ENCODE measurements at places on chromosomes 11 and 22. TPM values are rescaled to one million over a fixed set of nuclear protein-coding genes. Genes with fewer than 3 reads are reported as not detected.

- DNase-seq, result no peak
- no peaks in the 10 kb centered on the region for H3K27me3 ChIP-seq
These were observed 15.3 kb downstream of the RCOR2 start for GRCh38 chr11:63901660-63902059.

- no peaks in the 10 kb centered on the region for H3K4me1 ChIP-seq
- H3K36me3 ChIP-seq, result no peaks in the 10 kb centered on the region
- H3K27ac ChIP-seq, result no peak overlapping the region
- no peak overlapping the region for H3K4me3 ChIP-seq
- no peaks in the 10 kb centered on the region for H3K27me3 ChIP-seq
These were observed 52.0 kb downstream of the KIRREL3 start for GRCh38 chr11:126948563-126948962.

Gene FGF3
- total RNA-seq, result not detected

DNA sequence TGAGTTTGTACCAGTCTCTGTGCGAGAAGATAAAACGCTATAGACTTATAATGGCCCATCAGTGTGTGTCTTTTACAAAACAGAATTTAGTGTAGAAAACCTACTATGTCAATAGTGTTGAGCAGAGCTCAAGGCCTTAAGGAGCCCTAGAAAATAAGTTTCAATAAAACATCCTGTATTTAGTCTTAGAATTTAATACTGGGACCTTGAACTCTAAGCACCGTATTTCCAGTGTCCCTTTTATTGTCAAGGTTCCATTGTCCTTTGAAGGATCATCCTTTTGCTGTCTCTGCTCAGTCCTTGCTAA is 16.6 kb downstream of the CDC45 start:
- no peak overlapping the region for H3K4me3 ChIP-seq
- H3K36me3 ChIP-seq, result peaks cover 46% of the 10 kb centered on the region
- no peaks in the 10 kb centered on the region for H3K27me3 ChIP-seq
- no peak for DNase-seq
- no peak overlapping the region for H3K27ac ChIP-seq
- peaks cover 12% of the 10 kb centered on the region for H3K4me1 ChIP-seq

DNA sequence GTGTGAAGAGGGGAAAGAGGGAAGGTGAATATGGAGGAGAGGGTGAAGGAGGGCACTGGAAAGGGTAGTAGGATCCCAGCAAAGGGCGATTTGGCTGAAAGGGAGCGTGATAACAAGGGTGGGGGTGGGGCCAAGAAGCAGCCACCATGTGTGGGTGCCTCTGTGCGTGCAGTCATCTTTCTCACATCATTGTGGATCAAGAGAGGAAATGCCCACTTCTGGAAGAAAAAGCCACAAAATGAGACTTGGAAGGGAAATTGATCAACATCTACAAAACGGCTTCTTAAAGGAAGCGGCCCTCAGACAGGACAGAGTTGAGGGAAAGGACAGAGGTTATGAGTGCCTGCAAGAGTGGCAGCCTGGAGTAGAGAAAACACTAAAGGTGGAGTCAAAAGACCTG is 1.2 kb upstream of the CXCR5 start:
- H3K27me3 ChIP-seq, result no peaks in the 10 kb centered on the region
- peaks cover 78% of the 10 kb centered on the region for H3K4me1 ChIP-seq
- H3K4me3 ChIP-seq, result peak overlapping the region; percentile 26
- peak overlapping the region; percentile 90 for H3K27ac ChIP-seq

GRCh38 chr11:5881756-5882155 is 1.3 kb downstream of the OR52E4 start:
- no peak for DNase-seq
- H3K27me3 ChIP-seq, result peaks cover 22% of the 10 kb centered on the region
- no peak overlapping the region for H3K27ac ChIP-seq
- no peaks in the 10 kb centered on the region for H3K36me3 ChIP-seq
- no peaks in the 10 kb centered on the region for H3K4me1 ChIP-seq
- no peak overlapping the region for H3K4me3 ChIP-seq

DNA sequence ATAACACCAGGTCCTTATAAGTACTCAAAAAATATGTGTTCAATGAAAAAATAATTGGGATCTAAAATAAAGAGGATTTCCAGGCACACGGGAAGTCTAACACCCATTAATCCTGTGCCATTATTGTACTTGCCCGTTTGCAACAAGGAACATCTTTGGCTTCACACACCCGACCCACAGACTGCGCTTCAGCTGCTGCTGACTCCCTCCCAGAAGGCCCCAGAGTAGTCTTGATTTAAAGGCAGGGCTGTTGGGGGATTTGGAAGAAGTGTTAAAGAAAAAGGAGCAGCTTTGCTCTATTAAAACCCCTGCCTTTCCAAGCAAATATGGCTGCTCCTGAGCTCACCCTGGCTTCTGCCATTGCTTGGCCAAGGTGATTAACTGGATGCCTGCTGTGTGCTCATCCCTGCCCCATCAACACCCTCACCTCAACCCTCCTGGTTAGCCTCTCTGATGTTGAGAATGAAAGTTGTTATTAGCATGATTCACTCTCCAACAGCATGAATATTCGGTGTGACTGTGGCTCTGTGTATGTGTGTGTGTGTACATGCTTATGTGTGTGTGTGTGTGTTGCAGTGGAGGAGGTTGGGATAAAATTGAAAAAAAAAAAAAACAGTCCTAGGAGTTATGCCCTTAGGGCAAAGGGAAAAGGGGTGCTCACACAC is 76.1 kb downstream of the KIRREL3 start:
- DNase-seq, result no peak
- no peaks in the 10 kb centered on the region for H3K4me1 ChIP-seq
- H3K36me3 ChIP-seq, result no peaks in the 10 kb centered on the region
- peaks cover 7% of the 10 kb centered on the region for H3K27me3 ChIP-seq
- H3K4me3 ChIP-seq, result no peak overlapping the region
- H3K27ac ChIP-seq, result no peak overlapping the region

- H3K36me3 ChIP-seq, result no peaks in the 10 kb centered on the region
- H3K4me1 ChIP-seq, result no peaks in the 10 kb centered on the region
- no peak overlapping the region for H3K4me3 ChIP-seq
- no peak overlapping the region for H3K27ac ChIP-seq
- no peak for DNase-seq
These were observed 563.0 kb downstream of the MIAT start for GRCh38 chr22:27220339-27220738.

- DNase-seq, result no peak
- H3K27ac ChIP-seq, result no peak overlapping the region
- peaks cover 6% of the 10 kb centered on the region for H3K27me3 ChIP-seq
- H3K4me3 ChIP-seq, result no peak overlapping the region
- no peaks in the 10 kb centered on the region for H3K4me1 ChIP-seq
These were observed 138.8 kb downstream of the AASDHPPT start for GRCh38 chr11:106216281-106216680.

Gene FADS2
- total RNA-seq, result 65.6 TPM

- no peak for DNase-seq
- H3K4me1 ChIP-seq, result no peaks in the 10 kb centered on the region
- H3K27me3 ChIP-seq, result no peaks in the 10 kb centered on the region
- H3K4me3 ChIP-seq, result no peak overlapping the region
- no peak overlapping the region for H3K27ac ChIP-seq
These were observed 61.2 kb downstream of the CLPB start for GRCh38 chr11:72373163-72373562.

DNA sequence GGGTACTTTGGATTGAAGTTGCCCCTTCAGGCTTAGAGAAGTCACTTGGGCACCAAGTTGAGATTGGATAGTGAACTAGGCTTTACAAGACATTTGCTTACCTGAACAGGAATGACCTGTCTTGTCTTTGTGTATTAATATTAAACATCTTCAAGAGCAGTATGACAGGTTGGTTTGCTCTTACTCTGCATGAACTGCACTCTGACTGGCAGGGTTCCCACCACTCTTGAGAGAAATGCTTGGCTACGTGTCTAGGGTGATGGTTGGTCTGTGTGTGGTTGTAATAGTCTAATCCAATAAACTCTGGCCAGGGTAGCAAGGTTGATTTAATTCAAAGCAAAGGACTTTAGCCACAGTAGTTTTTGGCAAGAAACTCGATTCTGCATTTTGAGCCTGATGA is 20.1 kb upstream of the SPTBN2 start:
- H3K36me3 ChIP-seq, result no peaks in the 10 kb centered on the region
- H3K27ac ChIP-seq, result no peak overlapping the region
- DNase-seq, result no peak
- no peak overlapping the region for H3K4me3 ChIP-seq

DNA sequence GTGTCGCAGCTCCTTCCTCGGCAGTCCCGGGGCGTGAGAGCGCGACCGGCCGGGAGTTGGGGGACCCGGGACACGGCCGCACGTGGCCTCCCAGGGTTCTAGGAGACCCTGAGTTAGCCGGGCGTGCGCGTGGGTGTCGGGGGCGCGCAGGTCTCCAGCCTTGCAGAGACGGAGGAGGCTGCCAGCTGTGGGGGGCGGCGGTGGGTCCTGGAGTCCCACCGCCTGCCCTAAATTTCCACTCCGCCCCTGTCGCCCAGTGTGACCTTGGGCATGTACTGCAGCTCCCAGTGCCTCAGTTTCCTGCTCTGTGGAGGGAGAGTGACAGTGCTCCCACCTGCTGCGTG is 18.8 kb downstream of the RRP7A start:
- H3K36me3 ChIP-seq, result no peaks in the 10 kb centered on the region
- no peak for DNase-seq
- H3K27ac ChIP-seq, result no peak overlapping the region
- H3K4me3 ChIP-seq, result no peak overlapping the region
- H3K27me3 ChIP-seq, result no peaks in the 10 kb centered on the region

GRCh38 chr11:58121096-58121495 is 4.2 kb downstream of the OR9I1 start:
- H3K36me3 ChIP-seq, result no peaks in the 10 kb centered on the region
- no peak overlapping the region for H3K4me3 ChIP-seq
- peaks cover 8% of the 10 kb centered on the region for H3K27me3 ChIP-seq
- DNase-seq, result no peak
- no peak overlapping the region for H3K27ac ChIP-seq

DNA sequence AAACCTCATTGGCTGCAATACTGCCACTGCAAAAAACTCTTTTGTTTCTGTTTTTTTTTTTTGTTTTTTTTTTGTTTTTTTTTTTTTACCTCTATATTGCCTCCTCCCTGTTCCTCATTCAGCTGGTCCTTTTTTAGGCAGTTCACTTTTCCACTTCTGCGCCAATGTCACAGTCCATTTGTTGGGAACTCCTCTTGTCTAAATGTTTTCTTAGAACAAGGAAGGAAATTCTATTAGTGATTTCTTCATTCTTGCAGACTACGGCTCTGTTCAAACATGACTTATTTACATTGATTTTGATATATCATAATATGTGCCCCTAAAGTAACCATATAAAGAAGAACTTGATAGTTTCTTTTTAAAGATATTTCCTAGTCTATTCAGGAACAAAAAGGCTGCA is 2.9 kb downstream of the FAM118B start:
- peaks cover 34% of the 10 kb centered on the region for H3K4me1 ChIP-seq
- no peak for DNase-seq
- H3K27me3 ChIP-seq, result no peaks in the 10 kb centered on the region
- no peak overlapping the region for H3K4me3 ChIP-seq

DNA sequence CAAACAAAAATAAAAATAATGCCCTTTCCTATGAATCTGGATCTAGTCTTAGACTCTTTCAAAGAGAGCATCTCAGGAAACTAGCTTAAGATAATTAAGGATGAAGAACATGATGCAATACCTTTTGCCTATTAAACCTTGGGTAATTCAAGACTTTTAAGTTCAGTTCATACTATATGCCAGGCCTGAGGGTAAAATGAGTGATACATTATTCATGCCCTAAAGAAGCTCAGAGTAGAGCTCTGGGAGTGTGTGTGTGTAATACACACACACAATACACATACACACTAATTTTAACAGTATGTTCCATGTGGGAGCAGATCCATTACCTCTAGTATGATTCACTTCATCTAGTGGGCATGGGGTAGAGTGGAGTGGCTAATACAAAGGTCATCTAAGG is 651.4 kb upstream of the CHORDC1 start:
- no peak overlapping the region for H3K27ac ChIP-seq
- DNase-seq, result no peak
- no peaks in the 10 kb centered on the region for H3K36me3 ChIP-seq

DNA sequence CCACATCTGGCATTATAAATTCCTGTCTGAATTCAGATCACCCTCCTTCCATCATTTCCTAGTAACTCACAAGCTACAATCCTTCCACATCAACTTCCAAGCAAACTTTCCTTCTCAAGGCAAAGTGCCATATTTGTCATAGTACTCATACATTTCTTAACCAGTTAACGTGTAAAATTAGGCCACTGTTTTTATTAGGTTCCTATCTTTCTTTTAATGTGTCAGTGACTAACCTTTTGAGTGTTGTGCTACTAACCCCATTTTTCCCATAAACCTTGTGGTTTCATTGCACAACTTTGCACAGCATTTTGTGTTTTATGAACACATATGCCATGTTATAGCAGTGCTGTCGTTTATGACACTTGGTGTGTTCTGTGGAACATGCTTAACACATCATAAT is 90.1 kb downstream of the KIF18A start:
- no peaks in the 10 kb centered on the region for H3K4me1 ChIP-seq
- H3K36me3 ChIP-seq, result peaks cover 5% of the 10 kb centered on the region
- H3K4me3 ChIP-seq, result no peak overlapping the region
- H3K27ac ChIP-seq, result no peak overlapping the region
- no peaks in the 10 kb centered on the region for H3K27me3 ChIP-seq

DNA sequence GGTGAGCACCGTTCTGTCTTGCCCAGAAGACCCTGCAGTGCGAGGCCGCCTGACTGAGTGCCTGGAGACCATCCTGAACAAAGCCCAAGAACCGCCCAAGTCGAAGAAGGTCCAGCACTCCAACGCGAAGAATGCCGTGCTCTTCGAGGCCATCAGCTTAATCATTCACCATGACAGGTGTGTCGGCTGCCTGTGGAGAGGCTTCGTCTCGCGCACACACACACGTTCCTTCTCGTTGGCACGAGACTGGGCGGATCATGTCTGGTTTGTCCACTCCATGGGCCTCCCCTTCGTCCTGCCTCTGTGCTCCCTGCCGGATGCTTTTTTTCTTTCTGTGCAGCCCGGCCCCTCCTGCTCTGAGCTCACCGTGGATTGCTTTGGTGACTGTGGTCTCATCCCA is 51.1 kb downstream of the MUC6 start:
- no peak for DNase-seq
- no peaks in the 10 kb centered on the region for H3K27me3 ChIP-seq
- no peak overlapping the region for H3K4me3 ChIP-seq
- H3K27ac ChIP-seq, result no peak overlapping the region
- no peaks in the 10 kb centered on the region for H3K4me1 ChIP-seq
- peaks cover 3% of the 10 kb centered on the region for H3K36me3 ChIP-seq

DNA sequence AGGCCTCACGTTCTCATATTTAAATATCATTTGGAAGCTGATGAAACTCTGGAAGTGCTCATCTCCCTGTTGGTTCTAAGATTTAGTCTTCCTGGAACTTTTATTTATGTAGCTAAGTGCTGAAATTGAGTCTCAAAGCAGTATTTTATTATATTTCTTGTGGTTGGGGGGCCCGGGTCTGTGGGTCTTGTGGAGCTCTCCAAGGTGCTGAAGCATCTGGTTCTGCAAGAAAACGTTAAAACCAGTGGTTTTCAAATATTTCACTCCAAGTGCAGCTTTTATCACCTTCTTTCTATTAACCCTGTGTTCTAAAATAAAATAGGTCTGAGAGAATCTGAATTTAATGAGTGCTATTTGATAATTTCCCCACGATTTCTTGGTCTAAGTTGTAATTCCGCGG is 1404.8 kb downstream of the TBC1D22A start:
- H3K4me3 ChIP-seq, result no peak overlapping the region
- DNase-seq, result no peak
- no peak overlapping the region for H3K27ac ChIP-seq
- H3K27me3 ChIP-seq, result no peaks in the 10 kb centered on the region
- no peaks in the 10 kb centered on the region for H3K4me1 ChIP-seq

Gene FBLN1
- 0.37 TPM for total RNA-seq
